C1 segment of cervical spinal cord (tissue), 14 donors: ENCODE measurements at places on chromosomes 4 and X.

DNA sequence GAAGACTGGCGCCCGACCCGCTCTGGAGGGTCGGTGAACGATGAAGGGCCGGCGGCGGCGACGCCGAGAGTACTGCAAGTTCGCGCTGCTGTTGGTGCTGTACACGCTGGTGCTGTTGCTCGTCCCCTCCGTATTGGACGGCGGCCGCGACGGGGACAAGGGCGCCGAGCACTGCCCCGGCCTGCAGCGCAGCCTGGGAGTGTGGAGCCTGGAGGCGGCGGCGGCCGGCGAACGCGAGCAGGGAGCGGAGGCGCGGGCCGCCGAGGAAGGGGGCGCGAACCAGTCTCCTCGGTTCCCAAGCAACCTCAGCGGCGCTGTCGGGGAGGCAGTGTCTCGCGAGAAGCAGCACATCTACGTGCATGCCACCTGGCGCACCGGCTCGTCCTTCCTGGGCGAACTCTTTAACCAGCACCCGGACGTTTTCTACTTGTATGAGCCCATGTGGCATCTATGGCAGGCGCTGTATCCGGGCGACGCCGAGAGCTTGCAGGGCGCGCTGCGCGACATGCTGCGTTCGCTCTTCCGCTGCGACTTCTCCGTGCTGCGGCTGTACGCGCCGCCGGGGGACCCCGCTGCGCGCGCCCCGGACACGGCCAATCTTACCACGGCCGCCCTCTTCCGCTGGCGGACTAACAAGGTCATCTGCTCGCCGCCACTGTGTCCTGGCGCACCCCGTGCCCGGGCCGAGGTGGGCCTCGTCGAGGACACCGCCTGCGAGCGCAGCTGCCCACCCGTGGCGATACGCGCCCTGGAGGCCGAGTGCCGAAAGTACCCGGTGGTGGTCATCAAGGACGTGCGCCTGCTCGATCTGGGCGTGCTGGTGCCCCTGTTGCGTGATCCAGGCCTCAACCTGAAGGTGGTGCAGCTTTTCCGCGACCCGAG lies 568 bp downstream of the CHST7 start:
- no peak for DNase-seq

DNA sequence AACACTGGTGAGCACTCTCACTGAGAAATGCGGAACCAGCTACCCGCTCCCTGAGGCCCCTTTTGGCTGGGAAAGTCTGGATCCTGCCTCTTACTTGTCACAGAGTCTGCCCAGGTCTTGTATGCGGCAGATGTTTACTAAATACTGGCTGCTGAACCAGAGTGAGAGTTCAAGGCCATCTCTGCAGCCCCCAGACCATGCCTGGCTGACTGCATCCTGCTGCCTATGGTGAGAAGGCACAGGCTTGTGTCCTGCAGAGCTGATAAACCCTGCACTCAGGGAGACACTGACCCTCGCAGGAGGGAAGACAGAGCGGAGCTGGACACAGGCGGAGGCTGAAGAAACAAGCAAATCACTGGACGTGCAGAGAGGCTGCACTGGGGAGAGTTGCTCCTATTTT lies 46.5 kb downstream of the JAKMIP1 start:
- no peak for DNase-seq

- no peak for DNase-seq
Observed at GRCh38 chr4:147578051-147578476, 39.1 kb upstream of the TMEM184C start.

DNA sequence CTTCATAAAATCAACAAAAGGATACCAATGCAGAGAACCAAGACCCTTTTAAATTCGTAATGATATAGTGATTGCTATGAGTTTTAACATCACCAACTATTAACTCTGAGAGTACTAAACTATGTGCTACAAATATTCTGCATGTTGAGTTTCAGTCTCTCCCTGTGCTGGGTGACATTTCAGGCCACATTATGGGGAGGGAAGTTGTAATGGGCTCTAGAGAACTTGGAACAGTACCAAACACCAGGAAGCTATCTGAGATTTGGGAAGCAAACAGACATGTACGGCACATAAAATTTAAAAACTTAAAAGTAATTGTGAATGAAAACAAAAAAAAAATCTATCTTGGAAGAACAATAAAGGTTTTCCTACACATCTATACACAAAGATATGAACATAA lies 59.6 kb upstream of the PRSS48 start:
- DNase-seq: no peak

DNA sequence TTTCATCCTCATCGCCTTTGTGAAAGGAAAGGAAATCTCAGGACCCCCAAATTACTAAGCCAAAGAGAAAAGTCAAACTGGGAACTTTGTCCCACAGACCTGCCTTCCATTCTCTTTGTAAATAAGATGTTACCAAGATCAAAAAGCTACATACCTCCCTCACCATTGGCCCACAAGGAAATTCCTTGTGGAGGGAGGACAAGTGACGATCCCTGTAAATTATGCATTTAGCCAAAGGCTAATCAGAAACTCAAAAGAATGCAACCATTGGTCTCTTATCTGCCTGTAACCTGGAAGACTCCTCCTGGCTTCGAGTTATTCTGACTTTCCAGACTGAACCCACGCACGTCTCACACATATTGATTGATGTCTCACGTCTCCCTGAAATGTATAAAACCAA lies 70.3 kb downstream of the SHOX start:
- DNase-seq: no peak

DNA sequence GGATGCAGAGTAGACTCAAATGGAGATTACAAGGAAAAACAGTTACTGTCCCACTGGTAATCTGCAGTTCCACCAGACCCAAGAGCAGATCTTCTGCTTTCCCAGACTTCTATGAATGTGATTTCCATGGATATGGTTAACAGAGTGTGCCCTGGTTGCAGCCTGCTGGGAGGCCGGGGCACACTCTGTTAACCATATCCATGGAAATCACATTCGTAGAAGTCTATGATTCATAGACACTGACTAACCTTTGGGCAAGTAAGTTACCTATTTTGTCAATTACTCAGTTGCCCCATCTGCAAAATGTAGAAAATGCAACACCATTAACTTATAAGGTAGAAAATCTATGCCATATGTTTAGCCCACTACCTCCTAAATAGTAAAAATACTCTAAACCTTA lies 443.1 kb upstream of the PITX2 start:
- no peak for DNase-seq

GRCh38 chr4:76494243-76494642 lies 59.2 kb downstream of the SHROOM3 start:
- no peak for DNase-seq

DNA sequence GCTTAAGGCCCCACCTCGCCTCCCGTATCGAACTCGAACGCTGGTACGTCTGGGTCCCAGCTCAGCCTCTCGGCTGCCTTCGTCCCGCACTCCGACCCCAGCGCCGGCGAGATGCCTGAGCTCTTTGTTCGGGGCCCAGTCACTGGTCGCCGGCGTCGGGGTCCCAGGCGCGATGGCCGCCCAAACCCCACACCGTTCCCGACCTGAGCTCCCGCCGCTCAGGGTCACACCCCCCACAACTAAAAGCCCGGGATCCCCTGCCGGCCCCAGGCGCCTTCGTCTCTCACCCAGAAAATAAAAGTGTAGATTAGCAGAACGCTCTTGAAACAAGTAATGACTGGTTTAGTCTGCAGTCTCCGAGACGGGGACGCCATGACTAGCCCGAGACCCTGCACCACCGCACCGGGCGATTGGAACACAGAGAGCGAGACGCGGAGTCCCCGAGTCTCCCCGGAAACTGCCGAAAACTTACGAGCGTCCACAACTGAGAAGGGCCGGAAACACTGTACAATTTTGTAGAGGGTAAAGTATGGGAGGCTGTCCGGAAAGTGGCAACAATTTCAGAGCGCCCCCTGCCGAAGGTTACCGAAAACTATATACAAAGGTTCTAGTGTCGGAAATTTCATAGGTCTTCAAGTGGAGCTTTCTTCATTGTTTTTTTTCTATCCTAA lies at the start of gene TSPAN6:
Gene TSPAN6, minus strand, starts transcription at position 486 of the 671 bp plus-strand sequence. Its CDS starts 112 bp downstream, at position 374.
- no peak for DNase-seq

GRCh38 chr4:21882051-21882839 lies 66.3 kb downstream of the KCNIP4 start:
- DNase-seq: no peak

- DNase-seq: no peak
Observed at GRCh38 chrX:110219920-110220319, 98.0 kb downstream of the AMMECR1 start.
